Progenitor cell of endocrine pancreas (in vitro differentiated cells): ENCODE measurements at places on chromosomes 2 and 18.

- no peaks in the 10 kb centered on the region for H3K36me3 ChIP-seq
- peaks cover 21% of the 10 kb centered on the region for H3K4me1 ChIP-seq
- H3K4me3 ChIP-seq, result no peak overlapping the region
- H3K27me3 ChIP-seq, result no peaks in the 10 kb centered on the region
These were observed 60.6 kb downstream of the SMAD7 start for GRCh38 chr18:48889981-48890762.

- H3K36me3 ChIP-seq, result peaks cover 6% of the 10 kb centered on the region
- DNase-seq, result no peak
- H3K27me3 ChIP-seq, result no peaks in the 10 kb centered on the region
- H3K27ac ChIP-seq, result no peak overlapping the region
These were observed 384.0 kb downstream of the NBAS start for GRCh38 chr2:15177103-15177502.

GRCh38 chr2:176206136-176206535, 17.7 kb downstream of the HOXD1 start:
- no peak overlapping the region for H3K27ac ChIP-seq
- no peaks in the 10 kb centered on the region for H3K4me1 ChIP-seq
- no peak overlapping the region for H3K4me3 ChIP-seq
- no peak for DNase-seq
- peaks cover 18% of the 10 kb centered on the region for H3K27me3 ChIP-seq

DNA sequence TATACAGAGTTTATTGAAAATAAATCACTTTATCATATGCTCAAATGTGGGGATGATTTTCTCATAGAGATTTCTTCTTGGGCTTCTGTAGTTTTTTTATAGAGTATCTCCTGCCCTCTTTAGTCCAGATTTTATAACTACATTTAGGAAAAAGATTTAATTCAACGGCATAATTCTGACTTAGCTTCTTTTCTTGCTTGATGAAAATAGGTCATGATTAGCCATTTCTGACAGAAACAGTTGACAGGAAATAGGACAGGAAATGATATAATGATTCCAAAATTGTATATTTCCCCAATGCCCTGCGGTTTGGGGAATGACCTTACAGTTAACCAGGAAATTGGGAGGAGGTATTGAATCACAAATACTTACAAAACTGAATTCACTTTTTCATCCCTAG, 1531.9 kb upstream of the ACVR2A start:
- no peak overlapping the region for H3K27ac ChIP-seq
- peaks cover 2% of the 10 kb centered on the region for H3K4me1 ChIP-seq
- no peak for DNase-seq

DNA sequence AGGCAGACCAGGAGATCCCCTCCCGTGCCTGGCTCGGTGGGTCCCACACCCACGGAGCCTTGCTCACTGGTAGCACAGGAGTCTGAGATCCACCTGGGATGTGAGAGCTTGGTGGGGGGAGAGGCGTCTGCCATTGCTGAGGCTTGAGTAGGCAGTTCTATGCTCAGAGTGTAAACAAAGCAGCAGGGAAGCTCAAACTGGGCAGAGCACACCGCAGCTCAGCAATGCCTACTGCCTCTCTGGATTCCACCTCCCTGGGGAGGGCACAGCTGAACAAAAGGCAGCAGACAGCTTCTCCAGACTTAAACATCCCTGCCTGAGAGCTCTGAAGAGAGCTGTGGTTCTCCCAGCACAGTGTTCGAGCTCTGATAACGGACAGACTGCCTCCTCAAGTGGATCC, 85.1 kb downstream of the UGP2 start:
- no peak overlapping the region for H3K4me3 ChIP-seq
- peaks cover 40% of the 10 kb centered on the region for H3K36me3 ChIP-seq
- H3K27me3 ChIP-seq, result no peaks in the 10 kb centered on the region

GRCh38 chr2:99572373-99573164, 82.8 kb upstream of the REV1 start:
- no peak overlapping the region for H3K4me3 ChIP-seq
- no peak for DNase-seq
- H3K27me3 ChIP-seq, result no peaks in the 10 kb centered on the region
- no peaks in the 10 kb centered on the region for H3K36me3 ChIP-seq
- peaks cover 16% of the 10 kb centered on the region for H3K4me1 ChIP-seq
- peak overlapping the region; percentile 33 for H3K27ac ChIP-seq

GRCh38 chr2:220855296-220855695, 716.8 kb downstream of the EPHA4 start:
- peak overlapping the region; percentile 15 for H3K27ac ChIP-seq
- H3K4me1 ChIP-seq, result no peaks in the 10 kb centered on the region
- no peaks in the 10 kb centered on the region for H3K36me3 ChIP-seq
- no peak overlapping the region for H3K4me3 ChIP-seq
- no peak for DNase-seq
- no peaks in the 10 kb centered on the region for H3K27me3 ChIP-seq

DNA sequence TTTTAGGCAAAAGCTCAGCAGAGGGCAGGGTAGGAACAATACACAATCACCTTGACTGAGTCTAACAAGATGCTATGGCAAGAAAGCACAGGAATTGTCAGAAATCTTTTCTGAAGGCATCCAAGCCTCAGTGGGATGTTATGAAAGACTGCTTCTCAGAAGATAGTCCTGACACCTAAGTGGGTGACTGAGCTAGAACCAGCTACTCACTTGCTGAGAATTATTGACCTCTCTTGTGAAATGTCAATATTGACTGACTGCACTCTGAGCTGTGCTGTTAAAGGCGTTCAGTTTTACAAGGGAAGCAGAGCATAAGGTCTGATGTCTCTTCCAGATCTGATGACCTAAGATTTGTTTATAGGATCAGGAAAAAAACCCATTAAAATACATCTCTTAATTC, 46.1 kb downstream of the TACR1 start:
- H3K4me3 ChIP-seq, result no peak overlapping the region
- H3K4me1 ChIP-seq, result peaks cover 26% of the 10 kb centered on the region
- peaks cover 5% of the 10 kb centered on the region for H3K36me3 ChIP-seq

DNA sequence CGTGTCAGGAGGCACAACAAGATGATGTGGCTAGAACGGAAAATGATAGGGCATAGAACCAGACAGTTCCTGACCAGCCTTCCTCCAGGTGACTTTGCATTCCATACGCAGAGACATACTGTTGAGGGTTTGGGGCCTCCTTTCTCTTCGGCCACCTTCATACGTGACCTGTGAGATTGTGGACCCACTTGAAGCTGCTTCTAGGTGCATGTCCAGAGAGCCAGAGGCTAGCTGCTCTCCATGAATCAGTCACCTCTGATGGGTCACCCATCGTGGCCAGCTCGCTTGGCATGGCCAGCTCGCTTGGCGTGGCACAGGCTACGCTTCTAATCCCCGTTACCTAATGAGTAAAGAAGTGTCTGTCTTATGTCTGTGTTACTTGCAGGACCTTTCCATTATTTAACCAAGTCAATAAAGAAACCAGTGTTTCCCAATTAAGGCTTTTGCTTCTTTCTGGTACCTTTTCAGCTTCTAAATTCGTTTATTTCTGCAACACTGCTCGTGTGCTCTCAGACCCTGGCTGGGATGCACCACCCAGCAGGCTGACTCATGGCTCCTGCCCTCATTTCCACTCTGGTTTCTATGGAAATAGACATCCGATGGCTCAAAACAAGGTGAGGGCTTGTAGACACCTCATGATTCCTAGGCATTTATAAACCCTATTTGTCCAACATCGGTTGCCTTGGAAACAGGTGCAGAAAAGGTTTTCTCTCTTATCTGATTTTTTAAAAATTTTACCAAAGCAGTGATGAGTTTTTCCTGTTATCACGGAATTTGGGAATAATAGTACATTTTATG, 86.7 kb upstream of the B3GNT7 start:
- H3K4me3 ChIP-seq, result no peak overlapping the region
- no peak overlapping the region for H3K27ac ChIP-seq
- H3K36me3 ChIP-seq, result peaks cover 8% of the 10 kb centered on the region
- peaks cover 3% of the 10 kb centered on the region for H3K27me3 ChIP-seq
- H3K4me1 ChIP-seq, result peaks cover 6% of the 10 kb centered on the region
- DNase-seq, result no peak

DNA sequence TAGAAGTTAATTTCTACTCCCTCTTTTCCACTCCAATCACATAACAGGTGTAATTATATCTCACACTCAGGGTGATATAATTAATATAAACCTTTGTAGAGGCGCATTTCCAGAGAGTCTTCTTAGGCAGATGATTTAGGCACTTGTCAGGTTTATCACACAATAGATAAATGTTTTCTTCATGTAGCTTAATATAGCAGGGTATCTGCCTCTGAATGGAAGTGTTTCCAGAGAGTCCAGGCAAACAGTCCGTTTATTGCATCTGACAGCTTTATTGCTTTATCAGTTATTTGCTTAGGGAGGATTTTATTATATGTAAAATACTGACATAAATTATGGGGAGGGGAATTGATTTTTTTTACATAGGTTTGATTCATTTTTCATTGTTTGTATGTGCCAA, 766.3 kb downstream of the SLC4A3 start:
- DNase-seq, result no peak
- peaks cover 7% of the 10 kb centered on the region for H3K27me3 ChIP-seq
- H3K4me3 ChIP-seq, result no peak overlapping the region
- no peaks in the 10 kb centered on the region for H3K36me3 ChIP-seq
- no peaks in the 10 kb centered on the region for H3K4me1 ChIP-seq

DNA sequence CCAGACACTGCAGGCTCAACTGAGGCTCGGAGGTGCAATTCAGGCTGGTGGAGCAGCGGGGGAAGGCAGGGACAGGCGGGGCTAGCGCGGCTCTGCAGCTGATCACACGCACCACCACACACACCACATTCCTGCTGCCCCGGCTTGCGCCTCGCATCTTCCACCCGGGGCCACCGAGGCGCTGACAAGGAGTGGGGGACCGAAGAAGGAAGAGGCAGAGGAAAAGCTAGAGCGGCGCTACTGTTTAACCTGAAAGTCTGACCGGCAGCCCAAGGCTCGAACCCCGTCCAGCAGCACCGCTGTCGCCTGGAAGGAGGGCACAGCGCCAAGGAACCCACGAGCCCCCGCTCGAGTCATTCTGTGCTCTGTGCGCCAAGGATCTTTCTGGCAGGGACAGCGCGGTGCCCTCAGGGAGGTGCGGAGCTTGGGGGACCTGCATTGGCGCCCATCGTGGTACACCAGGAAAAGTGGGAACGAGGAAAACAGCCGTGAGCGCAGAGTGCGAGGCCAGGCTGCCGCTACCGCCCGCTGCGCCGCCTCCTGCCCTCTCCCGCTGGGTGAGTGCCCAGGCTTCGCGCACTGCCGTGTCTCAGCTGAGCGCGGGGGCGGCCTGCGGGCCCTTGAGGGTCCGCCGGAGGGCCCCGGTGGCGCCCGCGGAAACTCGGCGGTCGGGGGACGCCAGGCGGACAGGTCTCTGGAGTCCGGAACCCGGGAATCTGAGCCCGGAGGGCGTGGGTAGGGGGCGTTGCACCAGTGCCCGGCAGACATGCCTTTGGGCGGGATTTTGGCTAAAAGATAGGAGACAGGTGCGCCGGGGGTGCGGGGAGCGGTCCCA, 860 bp upstream of the KCNJ3 start:
- peaks cover 28% of the 10 kb centered on the region for H3K4me1 ChIP-seq
- no peaks in the 10 kb centered on the region for H3K27me3 ChIP-seq
- H3K4me3 ChIP-seq, result peak overlapping the region; percentile 89
- H3K36me3 ChIP-seq, result peaks cover 3% of the 10 kb centered on the region
- H3K27ac ChIP-seq, result peak overlapping the region; percentile 90

DNA sequence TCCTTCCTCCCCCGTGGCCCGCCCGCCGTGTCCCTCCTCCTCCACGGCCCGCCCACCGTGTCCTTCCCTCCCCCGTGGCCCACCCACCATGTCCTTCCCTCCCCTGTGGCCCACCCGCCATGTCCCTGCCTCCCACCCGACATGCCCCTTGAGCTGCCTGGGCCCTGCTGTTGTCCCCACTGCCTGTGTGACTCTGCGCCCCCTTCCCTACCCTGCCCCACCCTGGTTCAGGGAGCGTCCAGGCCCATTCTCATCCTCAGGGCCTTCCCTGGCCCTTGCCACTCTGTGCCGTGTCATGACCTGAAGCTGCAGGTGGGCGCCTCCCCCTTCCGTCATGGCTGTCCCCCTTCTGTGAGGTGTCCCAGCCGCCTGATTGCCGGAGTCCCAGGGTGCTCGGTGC, 20.7 kb downstream of the D2HGDH start:
- no peaks in the 10 kb centered on the region for H3K4me1 ChIP-seq
- no peak overlapping the region for H3K4me3 ChIP-seq
- no peak for DNase-seq

DNA sequence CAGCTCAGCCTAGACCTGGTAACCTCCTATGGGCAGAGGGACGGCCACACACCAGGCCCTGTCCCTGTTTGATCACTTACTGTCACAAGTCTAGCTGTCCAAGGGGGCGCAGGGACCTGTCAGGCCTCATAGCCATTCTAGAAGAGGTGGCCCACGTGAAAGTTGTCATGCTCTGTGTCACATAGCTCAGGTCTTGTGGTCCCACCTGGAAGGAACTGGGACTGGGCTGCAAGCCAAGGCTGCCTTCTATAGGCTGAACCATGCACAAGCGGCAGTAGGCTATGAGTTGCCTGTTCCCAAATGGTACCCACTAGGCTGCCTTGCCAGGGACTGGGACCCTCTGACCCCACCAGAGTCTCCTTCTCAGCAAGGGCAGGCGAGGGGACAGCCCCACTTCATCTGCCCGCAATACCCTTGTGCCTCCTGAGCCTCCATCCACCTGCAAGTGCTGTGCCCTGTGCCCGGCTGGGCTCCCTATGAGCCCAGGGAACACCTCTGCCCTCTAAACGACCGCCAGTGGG, 177.5 kb downstream of the ANAPC1 start:
- DNase-seq, result no peak
- no peak overlapping the region for H3K4me3 ChIP-seq
- no peaks in the 10 kb centered on the region for H3K27me3 ChIP-seq
- H3K36me3 ChIP-seq, result no peaks in the 10 kb centered on the region
- H3K4me1 ChIP-seq, result peaks cover 9% of the 10 kb centered on the region

DNA sequence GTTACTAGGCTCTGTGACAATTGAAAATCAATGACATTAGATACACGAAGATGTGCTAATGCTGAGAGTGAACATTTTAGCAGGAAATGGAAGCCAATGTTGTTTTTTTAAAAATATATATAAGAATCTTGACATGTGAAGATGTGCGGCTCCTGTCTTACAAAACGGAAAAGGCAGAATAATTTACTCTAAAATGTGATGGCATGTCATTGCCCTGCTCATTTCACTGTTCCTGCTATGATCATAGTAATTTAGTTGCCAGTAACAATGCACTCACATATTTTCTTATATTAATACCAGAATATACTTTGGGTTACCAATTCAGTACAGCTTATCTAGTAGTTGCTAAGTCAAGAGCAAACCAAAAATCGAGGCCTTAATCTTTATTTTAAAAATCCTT, 10.3 kb downstream of the EPHA4 start:
- no peaks in the 10 kb centered on the region for H3K27me3 ChIP-seq
- H3K4me3 ChIP-seq, result no peak overlapping the region
- DNase-seq, result no peak

DNA sequence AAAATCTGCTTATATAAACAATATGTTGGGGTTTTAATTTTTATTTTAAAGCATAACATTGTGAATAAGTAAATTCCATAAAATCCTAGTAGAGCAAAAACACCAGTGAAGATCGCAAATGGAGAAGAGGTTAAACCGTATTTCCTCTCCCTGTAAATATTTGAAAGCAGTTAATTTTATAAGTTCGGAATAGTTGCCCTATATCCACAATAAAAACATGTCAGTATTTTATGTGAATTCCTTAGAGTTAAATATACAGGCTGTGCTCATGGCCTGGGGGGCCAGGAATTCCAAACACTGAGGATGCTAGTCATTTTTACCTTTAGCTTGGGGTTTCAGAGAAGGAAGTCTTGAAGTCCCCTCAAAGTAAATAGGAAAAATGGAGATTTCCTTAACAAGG, 135.0 kb downstream of the FIGN start:
- H3K36me3 ChIP-seq, result no peaks in the 10 kb centered on the region
- peaks cover 40% of the 10 kb centered on the region for H3K4me1 ChIP-seq
- H3K27me3 ChIP-seq, result no peaks in the 10 kb centered on the region
- DNase-seq, result no peak
